ENCODE measurements at places on chromosomes 6 and 20. TPM values are rescaled to one million over a fixed set of nuclear protein-coding genes. Genes with fewer than 3 reads are reported as not detected.

- no peak for DNase-seq
Measured at GRCh38 chr6:112330071-112330878, 16.9 kb upstream of the RFPL4B start.

SRSF12 gene
- not detected for total RNA-seq

DNA sequence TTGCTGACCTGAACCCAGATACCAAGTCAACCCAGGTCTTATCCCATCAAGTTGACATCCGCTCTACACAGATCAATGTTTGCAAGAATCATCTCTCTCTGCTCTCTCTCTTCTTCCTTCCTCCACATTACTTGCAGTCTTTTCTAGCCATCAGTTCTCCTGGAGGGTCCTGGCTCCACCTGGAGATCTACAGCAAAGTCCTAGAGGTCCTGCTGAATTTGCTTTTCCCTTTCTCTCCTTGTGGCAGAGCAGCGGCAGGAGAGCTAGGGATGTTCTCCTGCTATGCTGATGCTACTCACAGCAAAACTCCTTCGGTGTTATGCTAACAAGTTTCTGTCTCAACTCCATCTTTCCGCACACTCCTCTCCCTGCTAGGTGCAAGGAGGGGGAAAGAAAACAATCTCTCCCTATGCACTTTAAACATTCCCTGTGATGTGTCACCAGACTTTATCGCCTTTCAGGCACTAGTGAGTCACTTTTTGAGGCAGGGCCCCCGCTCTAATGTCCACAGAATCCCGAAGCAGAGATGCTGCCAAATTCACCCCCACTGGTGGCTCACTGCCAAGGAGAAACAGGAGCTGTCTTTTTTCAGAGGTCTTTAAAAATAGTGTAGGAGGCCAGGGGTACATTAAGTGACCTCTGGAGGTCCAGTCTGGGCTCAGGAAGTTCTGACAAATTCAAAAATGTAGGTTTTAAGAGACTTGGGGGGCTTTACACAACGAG, 62.6 kb downstream of the FAM50B start:
- no peak for DNase-seq

- no peak for DNase-seq
Measured at GRCh38 chr6:75098709-75099108, 107.1 kb downstream of the COL12A1 start.

- DNase-seq, result no peak
Measured at GRCh38 chr6:121849477-121849876, 414.0 kb downstream of the GJA1 start.

RPL10A gene
- 2,128 TPM for total RNA-seq

GRCh38 chr20:57483287-57484050, 41.5 kb downstream of the CTCFL start:
- DNase-seq, result no peak

GRCh38 chr6:170276369-170277057, 14.4 kb downstream of the DLL1 start:
- no peak for DNase-seq

CNBD2 gene
- total RNA-seq, result 11.7 TPM

GRCh38 chr6:16345449-16346330, 107.3 kb downstream of the GMPR start:
- no peak for DNase-seq

RPRD1B gene
- 47.7 TPM for total RNA-seq

TAP2 gene
- total RNA-seq, result 103 TPM

GINM1 gene
- 18.3 TPM for total RNA-seq

Data from T-helper 17 cell (primary cell).